Choroid plexus epithelial cell (primary cell): ENCODE measurements at places on chromosomes 3 and 15.

- no peak for DNase-seq
Observed at GRCh38 chr15:89118481-89118989, 30.3 kb downstream of the ABHD2 start.

- peak; percentile 39 for DNase-seq
Observed at GRCh38 chr3:190173426-190173825, 52.7 kb upstream of the P3H2 start.

DNA sequence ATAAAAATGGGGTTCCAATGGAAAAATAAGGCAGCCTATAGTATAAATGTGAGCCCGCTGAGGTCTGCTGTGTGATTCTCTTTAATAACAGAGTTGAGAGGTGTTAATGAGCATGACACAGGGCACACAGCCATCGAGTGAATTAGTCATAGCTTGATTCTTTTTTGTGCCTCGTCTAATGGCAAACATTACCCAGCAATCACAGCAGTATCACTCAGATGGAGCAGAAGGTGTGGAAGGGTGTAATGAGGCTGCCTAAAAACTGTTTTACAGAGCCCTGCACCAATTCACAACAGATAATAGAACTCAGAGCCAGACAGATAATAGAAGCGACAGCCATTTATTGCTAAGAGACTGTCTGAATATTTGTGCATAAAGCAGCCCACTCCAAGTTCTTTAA, 178.6 kb upstream of the TPRG1 start:
- DNase-seq = no peak

DNA sequence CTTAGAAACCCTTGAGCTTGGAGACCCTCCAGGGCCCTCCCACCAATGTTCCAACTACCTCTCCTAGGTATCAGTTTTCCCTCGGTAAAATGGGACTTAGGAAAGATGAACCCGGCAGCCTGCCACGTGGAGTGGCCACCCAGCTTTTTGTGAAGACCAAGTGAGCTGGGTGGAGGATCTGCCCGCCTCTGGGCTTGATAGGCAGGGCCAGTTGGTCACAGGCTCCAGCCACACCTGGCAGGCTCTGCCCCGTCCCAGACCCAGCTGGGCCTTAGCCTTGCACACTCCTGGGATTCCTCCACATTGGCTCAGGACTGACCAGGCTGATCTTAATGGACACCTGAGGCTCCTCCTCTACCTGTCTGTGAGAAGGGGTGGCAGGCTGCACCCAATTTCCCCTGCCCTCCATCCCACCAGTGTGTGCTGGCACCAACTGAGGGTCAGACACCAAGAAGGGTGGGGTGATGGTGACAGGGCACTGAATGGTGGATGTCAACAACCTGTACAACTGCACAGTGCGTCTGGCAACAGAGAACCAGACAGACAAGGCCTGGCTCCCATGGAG, 761 bp upstream of the GRIP2 start:
- DNase-seq = no peak

GRCh38 chr15:47742334-47742733, 25.0 kb downstream of the SEMA6D start:
- DNase-seq = no peak

- no peak for DNase-seq
Observed at GRCh38 chr3:182501856-182502255, 291.4 kb upstream of the ATP11B start.

DNA sequence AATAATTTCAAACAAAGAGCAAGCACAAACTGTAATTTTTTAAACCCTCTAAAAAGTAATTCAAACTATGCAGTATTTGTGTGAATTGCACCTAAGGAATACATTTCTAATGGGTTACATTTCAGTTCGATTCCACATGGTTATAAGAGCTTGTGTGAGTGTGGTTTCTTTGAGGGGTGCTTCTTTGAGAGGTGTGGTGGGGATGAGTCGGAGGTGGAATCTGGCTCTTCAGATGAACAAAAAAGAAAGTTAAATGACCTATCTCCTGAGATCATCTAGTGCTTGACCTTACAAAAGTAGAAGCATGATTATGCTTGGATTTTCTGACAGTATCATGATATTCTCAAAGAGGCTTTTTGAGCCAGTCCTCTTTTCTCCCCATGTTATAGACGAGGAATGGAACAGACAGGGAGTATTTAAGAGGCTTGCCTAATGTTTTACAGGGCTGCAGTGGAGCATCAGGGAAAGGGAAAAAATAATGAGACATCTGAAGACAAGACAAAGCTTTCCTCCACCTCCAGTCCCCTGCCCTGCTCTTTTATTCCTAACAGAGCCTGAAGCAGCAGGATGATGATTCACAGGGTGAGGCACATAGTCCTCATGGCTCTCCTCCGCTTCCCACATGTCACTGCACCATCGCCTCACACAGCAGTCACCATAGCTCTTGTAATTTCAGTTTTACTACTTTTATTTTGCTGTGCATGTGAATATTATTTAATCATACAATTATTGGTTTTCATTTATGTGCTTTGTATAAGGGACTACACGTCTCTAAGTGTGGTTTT, 82.0 kb downstream of the LYSMD4 start:
- DNase-seq = peak; percentile 43

DNA sequence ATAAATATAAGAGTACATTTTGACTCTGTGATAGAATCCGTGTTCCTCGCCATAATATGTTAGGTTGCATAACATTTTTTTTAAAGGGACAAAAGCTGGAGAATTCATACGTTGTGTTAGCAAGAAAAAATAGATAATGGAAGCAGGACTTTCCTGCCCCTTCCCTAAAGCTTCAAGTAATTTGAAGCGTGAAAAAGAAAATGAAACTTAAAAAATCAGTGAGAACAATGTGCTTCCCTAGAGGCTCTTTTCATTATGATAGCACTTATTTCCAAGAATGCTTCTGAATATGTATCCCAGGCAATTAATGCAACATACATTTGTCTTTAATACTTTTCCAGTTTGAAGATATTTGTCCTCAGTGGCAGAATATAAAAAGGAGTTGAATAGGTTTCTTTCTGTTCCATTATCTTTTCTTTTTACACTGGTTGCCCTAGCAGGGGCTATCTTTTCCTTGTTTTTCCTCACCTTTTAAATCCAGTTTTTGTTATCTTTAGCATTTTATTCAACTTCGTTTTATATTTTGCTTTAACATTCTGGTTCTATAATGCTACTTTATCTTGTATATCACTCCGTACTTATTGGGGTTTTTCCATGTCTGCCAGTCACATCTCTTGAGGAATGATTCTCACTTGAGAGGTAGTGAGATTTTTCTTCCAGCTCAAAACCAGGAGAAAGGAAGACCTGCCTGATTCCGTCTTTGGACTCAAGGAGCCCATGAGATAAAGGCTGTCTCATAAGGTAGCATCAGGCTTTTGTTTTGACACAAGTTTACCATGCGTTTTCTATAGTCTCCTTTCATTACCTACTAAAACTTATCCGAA, 113.8 kb downstream of the MBNL1 start:
- DNase-seq = peak; percentile 48

GRCh38 chr3:3743754-3744153, 55.5 kb upstream of the LRRN1 start:
- no peak for DNase-seq

DNA sequence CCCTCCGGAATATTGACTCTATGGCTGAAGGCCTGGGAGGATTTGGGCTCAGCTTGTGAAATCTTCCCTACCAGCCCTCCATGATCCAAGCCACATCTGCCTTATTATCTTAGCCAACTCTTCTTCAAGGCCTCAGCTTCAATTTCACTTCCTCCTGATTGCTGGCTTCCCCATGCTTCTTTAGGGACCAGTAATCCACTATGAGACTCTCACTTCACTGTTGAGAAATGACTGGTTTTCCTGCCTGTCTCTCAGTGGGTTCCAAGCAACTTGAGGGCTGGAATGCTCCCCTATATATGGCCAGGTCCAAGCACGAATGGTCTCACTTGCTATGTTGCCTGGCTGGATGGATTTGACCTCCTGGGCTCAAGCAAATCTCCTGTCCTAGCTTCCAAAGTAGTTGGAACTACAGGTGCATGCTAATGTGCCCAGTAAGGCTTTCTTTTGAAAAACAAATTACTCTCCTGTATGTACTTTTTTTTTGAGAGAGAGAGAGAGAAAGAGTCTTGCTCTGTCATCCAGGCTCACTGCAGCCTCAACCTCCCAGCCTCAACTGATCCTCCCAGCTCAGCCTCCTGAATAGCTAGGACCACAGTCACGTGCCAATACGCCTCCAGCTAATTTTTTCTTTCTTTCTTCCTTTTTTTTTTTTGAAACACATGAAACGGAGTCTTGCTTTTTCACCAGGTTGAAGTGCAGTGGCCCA, 7.9 kb upstream of the PIK3CB start:
- DNase-seq = no peak

- DNase-seq = no peak
Observed at GRCh38 chr15:65512189-65512588, 5.3 kb downstream of the DPP8 start.

DNA sequence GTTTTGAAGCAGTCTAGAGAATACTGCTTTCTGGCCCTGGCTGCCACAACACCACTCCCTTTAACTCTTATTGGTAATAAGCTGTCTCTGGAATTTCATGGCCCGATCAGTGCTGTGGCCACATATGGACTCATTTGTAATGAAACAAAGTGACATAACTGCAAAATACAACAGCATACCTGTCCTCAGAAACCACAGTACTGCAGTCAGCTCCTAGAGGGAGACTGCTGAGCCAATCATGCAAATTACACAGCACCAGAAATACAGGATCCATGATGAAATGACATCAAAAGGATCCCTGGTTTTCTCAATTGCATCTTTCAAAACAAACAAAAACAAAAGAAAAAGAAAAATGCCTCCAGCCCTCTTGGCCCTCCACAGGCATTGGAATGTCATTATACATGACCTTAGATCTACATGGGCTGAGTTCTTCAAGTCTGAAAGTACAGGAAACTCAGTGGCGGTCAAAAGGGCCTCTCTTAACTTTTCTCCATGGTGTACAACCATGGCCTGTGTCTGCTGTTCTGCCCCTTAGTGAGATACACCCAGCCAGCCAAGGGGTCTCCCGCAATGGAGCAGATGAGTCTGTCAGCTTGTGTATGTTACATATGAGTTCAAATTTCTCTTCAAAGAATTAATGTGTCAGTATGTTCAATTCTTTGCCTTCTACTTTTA, 24.9 kb upstream of the KBTBD12 start:
- DNase-seq = peak; percentile 62

GRCh38 chr3:134327594-134327975, 46.7 kb downstream of the AMOTL2 start:
- DNase-seq = peak; percentile 82

GRCh38 chr15:70514251-70514650, 249.1 kb downstream of the UACA start:
- DNase-seq = no peak

DNA sequence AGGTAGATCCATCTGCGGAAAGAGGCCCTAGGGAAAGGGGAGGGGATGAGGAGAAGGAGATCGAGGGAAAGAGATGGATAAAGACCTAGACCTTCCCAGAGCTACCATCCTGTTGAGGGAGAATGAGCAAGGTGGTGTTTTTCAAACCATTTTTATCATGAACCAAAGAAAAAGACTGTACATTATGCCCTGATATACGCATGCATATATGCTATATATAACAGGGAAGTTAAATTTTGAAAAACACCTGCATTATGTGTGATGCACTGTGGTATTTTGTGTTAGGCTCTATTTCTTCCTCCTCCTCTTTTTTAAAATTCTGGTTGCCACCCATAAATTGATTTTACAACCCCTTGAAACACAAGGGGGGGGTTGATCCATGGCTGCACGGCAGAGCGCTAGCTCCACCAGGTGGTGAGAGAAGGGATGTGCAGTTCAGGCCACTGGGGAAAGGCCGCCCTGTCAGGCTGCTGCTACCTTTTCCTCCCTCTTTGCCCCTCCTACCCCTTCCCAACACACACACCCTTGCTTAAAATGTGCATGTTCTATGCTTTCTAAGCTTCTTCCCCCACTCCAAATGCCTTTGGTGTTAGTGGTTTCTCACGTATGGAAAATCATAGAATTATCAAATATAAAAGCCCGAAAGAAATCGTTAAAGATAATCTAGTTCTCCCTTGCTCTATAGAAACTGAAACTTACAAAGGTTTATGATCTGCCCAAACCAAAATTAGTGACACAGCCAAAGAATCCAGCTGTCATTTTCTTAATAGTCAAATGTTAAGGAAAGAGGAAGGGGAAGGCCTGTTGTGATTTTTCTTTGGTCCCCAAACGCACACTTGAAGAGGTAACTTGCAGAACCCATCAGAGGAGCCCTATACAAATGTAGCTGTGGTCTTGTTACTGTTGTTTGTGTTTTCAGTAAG, 262.0 kb upstream of the UMPS start:
- DNase-seq = peak; percentile 59

DNA sequence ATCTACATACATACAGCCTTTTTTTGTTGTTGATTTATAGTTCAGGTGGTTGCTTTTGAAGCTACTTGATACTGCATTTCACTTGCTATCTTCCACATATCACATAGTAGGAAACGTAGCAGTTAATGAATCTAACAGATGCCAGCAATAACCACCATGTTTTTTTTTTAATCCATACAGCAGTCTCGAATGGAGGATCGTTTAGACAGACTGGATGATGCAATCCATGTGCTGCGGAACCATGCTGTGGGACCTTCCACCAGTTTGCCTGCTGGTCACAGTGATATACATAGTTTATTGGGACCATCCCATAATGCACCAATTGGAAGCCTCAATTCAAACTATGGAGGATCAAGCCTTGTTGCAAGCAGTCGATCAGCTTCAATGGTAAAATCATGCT, 123.2 kb upstream of the CGNL1 start:
- DNase-seq = peak; percentile 50

GRCh38 chr3:50325497-50326181, 2.4 kb downstream of the TUSC2 start:
- no peak for DNase-seq

DNA sequence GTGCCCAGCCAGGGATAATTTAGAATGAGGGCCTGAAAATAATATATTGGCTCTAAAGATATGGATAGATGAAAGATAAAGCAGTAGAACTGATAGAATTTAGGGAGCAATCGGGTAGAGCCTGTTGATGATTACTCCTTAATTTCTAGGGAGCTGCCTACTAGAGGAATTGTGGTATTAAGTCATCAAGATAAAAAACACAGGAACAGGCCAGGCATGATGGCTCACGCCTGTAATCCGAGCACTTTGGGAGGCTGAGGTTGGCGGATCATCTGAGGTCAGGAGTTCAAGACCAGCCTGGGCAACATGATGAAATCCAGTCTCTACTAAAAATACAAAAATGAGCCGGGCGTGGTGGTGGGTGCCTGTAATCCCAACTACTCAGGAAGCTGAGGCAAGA, 130.4 kb downstream of the PCCB start:
- peak; percentile 22 for DNase-seq

DNA sequence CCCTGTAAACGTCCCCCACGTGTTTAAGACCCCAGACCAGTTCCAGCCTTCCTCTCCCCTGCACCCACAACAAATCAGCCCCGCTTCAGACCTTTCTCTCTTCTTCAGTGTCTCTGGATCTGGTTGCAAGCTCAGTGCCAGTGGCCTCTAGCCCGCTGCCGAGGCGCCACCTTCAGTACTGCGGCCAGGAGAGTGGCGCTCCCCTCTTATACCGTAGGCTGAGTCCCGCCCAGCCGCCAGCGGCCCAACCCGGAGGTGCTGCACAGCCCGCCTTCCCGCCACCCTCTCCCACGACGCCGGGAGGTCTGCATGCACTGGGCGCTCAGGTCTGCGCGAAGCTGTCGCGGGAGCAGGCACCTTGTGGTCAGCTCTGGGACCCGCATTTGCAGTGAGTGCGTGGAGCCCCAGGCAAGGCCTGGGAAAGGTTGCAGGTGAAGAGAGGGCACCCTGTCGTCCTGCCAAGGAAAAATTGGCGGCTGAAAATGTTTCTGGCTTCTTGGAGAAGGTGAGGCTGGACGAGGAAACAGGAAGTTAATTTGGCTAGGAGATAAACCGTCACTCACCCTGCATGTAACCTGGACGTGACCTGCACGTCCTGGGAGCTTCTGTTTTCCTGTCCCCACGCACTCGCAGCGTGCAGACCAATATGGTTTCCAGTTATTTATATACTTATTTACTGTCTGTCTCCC, at the start of gene C2CD4B:
C2CD4B (minus strand) TSS at position 182 of the 689 bp plus-strand sequence. CDS start 301 bp downstream, outside the sequence.
- DNase-seq = no peak
